ENCODE measurements at places on chromosomes 12 and 14. TPM values are rescaled to one million over a fixed set of nuclear protein-coding genes. Genes with fewer than 3 reads are reported as not detected.
A peak's percentile ranks its signal among the peaks of the same experiment; 100 is the strongest.

- H3K36me3 ChIP-seq: no peaks in the 10 kb centered on the region
- no peak overlapping the region for H3K4me3 ChIP-seq
- DNase-seq: no peak
- no peaks in the 10 kb centered on the region for H3K4me1 ChIP-seq
Observed at GRCh38 chr12:30900351-30900750, 26.2 kb upstream of the TSPAN11 start.

GRCh38 chr12:50545786-50546185 lies 41.0 kb downstream of the DIP2B start:
- H3K4me1 ChIP-seq: peaks cover 5% of the 10 kb centered on the region
- no peak overlapping the region for H3K4me3 ChIP-seq
- no peaks in the 10 kb centered on the region for H3K27me3 ChIP-seq
- H3K36me3 ChIP-seq: no peaks in the 10 kb centered on the region

DNA sequence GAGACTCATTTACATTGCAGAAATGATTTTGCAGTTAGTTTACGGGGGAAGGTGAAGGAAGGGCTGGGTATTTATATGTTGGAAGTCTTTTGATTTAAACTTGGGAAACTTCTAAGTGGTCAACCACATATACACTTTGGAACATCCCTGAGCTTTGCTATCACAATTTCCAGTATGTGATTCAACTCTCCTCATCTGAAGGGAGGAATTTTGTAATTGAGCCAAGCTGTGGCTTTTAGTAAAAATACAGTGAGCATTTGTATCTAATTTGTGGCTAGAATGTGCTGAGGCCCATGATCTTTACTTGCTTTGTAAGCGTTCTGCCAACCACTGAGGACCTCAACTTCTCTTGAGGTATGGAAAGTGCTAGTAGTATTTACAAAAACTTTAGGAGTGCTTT lies 235.0 kb upstream of the PDZRN4 start:
- H3K27me3 ChIP-seq: no peaks in the 10 kb centered on the region
- no peaks in the 10 kb centered on the region for H3K4me1 ChIP-seq
- H3K4me3 ChIP-seq: no peak overlapping the region
- no peak overlapping the region for H3K27ac ChIP-seq
- no peaks in the 10 kb centered on the region for H3K36me3 ChIP-seq

DNA sequence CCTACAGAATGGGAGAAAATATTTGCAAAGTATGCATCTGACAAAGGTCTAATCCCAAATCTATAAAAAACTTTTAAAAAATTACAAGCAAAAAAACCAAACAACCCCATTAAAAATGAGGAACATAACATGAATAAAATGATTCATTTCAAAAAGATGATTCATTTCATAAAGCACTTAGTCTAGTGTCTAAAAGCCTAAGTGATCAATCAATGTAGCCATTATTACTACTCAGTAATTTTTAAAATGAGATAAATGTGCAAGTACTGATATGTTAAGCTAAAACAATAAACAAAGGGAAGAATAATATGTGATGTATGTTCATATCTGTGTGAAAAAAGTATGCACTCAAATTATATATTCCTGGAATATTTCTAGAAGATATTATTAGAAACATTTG lies 119.1 kb upstream of the GARIN6 start:
- no peaks in the 10 kb centered on the region for H3K27me3 ChIP-seq
- H3K4me3 ChIP-seq: no peak overlapping the region
- no peaks in the 10 kb centered on the region for H3K36me3 ChIP-seq
- no peak for DNase-seq
- H3K4me1 ChIP-seq: no peaks in the 10 kb centered on the region
- no peak overlapping the region for H3K27ac ChIP-seq

GRCh38 chr14:59123975-59124374 lies 64.5 kb upstream of the DAAM1 start:
- no peak overlapping the region for H3K27ac ChIP-seq
- H3K4me1 ChIP-seq: no peaks in the 10 kb centered on the region
- DNase-seq: no peak
- no peaks in the 10 kb centered on the region for H3K36me3 ChIP-seq
- H3K27me3 ChIP-seq: no peaks in the 10 kb centered on the region
- H3K4me3 ChIP-seq: no peak overlapping the region

DNA sequence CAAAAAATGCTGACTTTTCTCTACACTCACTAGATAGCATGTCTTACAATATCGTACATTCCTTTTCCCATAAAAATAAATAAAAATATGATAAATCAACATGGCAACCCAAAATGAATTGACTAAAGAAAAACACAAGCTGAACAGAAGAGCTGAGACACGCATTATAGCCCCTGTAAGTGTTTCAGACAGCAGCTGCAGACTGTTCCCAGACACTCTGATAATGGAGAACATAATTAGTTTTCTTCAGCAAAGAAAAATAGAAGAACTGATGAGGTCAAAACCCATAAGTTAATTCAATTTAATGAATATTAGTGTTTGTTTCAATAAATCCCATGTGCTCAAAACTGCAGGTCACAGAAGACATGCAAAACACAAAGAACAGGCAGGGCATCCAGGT lies 23.8 kb downstream of the ST8SIA1 start:
- no peak overlapping the region for H3K27ac ChIP-seq
- no peaks in the 10 kb centered on the region for H3K4me1 ChIP-seq
- no peaks in the 10 kb centered on the region for H3K36me3 ChIP-seq
- no peak for DNase-seq
- no peak overlapping the region for H3K4me3 ChIP-seq

- no peaks in the 10 kb centered on the region for H3K36me3 ChIP-seq
- no peaks in the 10 kb centered on the region for H3K4me1 ChIP-seq
- no peaks in the 10 kb centered on the region for H3K27me3 ChIP-seq
- no peak overlapping the region for H3K4me3 ChIP-seq
- H3K27ac ChIP-seq: no peak overlapping the region
- DNase-seq: no peak
Observed at GRCh38 chr14:81137316-81137715, 83.4 kb downstream of the GTF2A1 start.

DNA sequence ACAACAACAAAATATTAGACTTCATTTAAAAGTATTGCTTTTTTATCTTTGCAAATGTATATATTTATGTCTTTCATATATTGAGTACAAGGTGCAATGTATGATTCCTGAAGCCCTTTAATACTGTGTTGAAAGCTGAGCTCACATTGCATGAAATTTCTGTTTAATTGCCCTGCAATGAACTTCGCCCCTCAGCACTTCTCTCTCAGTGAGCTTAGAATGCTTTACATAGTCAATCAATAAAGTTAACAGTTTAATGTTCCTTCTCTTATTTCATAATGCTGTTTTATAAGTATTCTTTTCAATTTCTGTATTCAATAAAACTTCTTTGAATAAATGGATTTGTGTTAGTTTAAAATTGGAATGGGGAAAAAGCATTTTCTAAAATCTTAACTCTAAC lies 607.1 kb downstream of the SOX5 start:
- H3K36me3 ChIP-seq: no peaks in the 10 kb centered on the region
- H3K27me3 ChIP-seq: no peaks in the 10 kb centered on the region
- H3K4me3 ChIP-seq: no peak overlapping the region
- no peak overlapping the region for H3K27ac ChIP-seq
- DNase-seq: no peak

DNA sequence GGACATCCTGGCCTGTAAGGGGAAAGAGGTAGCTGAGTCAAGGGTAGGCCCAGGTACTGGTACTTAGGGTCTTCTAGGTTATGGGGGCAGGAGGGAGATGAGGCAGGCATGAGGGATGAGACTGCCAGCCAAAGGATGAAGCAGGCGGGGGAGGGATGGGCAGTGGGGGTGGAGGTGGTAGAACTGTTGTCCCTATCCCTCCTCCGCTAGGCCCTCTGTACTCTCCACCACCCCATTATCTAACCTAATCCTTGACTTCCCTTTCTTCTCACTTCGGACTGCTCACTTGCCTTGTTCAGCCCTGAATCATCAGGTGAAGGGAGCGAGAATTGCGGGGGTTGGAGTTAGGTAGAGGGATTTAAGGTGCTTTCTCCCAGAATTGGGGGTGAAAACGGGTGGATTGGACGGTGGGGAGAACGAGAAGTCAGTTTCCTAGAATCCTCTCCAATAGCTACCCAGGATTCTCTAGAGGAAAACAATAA lies 562 bp downstream of the PAN2 start:
- peak overlapping the region; percentile 98 for H3K27ac ChIP-seq
- peaks cover 3% of the 10 kb centered on the region for H3K36me3 ChIP-seq
- peak overlapping the region; percentile 64 for H3K4me3 ChIP-seq
- no peaks in the 10 kb centered on the region for H3K27me3 ChIP-seq
- peak; percentile 48 for DNase-seq

DNA sequence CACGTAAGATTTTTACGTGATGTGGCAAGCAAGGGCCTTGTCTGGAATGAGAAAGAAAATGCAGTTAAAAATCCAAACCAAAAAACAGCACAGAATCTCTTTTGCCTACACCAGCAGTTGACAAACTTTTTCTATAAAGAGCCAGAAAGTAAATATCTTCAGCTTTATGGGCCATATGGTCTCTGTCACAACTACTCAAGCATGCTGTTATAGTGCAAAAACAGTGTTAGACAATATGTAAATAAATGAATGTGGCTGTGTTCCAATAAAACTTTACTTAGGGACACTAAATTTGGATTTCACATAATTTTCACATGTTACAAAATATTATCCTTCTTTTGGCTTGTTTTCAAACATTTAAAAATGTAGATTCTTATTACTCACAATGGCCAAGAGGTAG lies 6.2 kb upstream of the ELK3 start:
- peaks cover 25% of the 10 kb centered on the region for H3K27me3 ChIP-seq
- H3K4me3 ChIP-seq: no peak overlapping the region
- no peak overlapping the region for H3K27ac ChIP-seq

- no peaks in the 10 kb centered on the region for H3K36me3 ChIP-seq
- H3K4me1 ChIP-seq: no peaks in the 10 kb centered on the region
- H3K4me3 ChIP-seq: no peak overlapping the region
- no peak overlapping the region for H3K27ac ChIP-seq
- no peak for DNase-seq
Observed at GRCh38 chr14:68363843-68364767, 428.8 kb downstream of the ZFP36L1 start.

EXOC5 gene
- 19.9 TPM for polyA plus RNA-seq

C14orf93 gene
- polyA plus RNA-seq: 24.3 TPM

ARHGAP9 gene
- polyA plus RNA-seq: 10.2 TPM

ASCL1 gene
- 0.09 TPM for polyA plus RNA-seq

BLTP3B gene
- polyA plus RNA-seq: 10.8 TPM

ANKRD33 gene
- polyA plus RNA-seq: not detected

SPTB gene
- polyA plus RNA-seq: 17.1 TPM

CLEC7A gene
- polyA plus RNA-seq: not detected

AMN gene
- polyA plus RNA-seq: not detected

RND1 gene
- not detected for polyA plus RNA-seq
